Mesothelial cell of epicardium (in vitro differentiated cells): ENCODE measurements at places on chromosomes 3 and 15.

GRCh38 chr3:134880431-134880830 is 85.4 kb downstream of the EPHB1 start:
- DNase-seq, result no peak

- no peak for DNase-seq
Measured at GRCh38 chr3:194489736-194490612, 3.2 kb upstream of the ATP13A3 start.

GRCh38 chr15:40769274-40770146 is at the start of gene C15orf62:
Gene C15orf62 (plus strand): TSS chr15:40769980. CDS start chr15:40770496, 516 bp downstream.
- no peak for DNase-seq

- no peak for DNase-seq
Measured at GRCh38 chr3:50050361-50050760, 38.4 kb upstream of the RBM5 start.

DNA sequence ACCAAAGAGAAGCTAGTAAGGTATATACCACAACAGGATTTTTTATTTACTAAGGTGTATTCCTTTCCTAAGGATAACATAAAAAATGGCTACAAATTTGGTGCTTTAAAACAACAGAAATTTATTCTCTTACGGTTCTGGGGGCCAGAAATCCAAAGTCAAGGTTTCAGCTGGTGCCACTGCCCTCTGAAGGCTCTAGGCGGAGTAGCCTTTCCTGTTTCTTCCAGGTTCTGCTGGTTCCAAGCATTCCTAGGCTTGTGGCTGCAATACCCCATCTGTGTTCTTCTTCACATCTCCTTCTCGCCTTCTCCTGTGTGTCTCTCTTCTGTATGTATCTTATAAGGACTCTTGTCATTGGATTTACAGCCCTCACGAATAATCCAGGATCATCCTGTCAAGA is 549.9 kb downstream of the GRM7 start:
- no peak for DNase-seq

GRCh38 chr3:129123314-129124060 is 1.9 kb upstream of the RAB43 start:
- DNase-seq, result no peak

DNA sequence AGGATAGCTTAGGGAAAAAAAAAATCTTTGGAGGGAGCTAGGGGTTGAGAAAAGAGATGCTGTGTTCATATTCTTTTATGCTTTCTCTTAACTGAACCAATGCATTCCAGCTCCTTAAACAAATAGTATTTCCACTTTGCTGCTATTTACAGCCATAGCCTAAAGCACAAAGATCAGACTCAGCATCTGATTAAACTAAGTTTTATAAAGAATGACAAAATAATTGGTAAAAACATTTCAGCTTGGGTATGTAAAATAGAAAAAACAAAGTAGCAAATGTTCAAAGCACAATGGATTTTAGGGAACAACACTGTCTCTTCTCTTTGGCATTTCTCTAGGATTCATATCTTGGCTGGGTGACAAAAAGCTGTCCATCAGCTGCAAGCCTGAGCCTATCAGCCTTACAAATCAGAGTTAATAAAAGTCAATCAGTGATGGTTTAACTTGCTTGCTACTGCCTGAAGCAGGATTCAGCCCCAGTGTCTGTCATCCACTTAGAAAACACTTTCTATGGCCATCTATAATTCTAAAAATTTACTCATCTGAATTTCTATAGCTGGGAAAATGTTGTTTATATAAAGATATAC is 232.1 kb upstream of the CDIN1 start:
- DNase-seq, result no peak

- DNase-seq, result no peak
Measured at GRCh38 chr3:156792114-156792513, 34.0 kb upstream of the LEKR1 start.
